ENCODE measurements at places on chromosomes 13 and 19.
A peak's percentile ranks its signal among the peaks of the same experiment; 100 is the strongest.

DNA sequence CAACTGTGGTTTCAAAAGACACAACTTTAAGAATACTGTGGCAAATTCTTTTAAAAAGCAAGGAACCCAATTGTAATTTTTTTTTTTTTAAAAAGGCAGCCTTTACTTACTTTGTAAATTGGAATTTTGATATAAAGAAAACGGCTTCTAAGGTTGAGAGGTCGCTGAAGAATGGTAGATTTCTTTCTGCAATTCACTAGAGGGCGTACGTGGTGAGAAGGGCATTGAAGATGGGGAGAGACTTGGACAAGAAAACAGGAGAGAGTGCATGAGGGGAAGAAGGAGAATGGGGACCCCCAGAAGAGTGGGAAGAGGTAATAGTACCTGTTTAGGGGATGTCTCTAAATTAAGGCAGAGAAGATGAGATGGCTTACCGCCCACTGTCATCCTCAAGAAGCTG lies 33.5 kb upstream of the PABPC3 start:
- DNase-seq = no peak

- DNase-seq = no peak
Observed at GRCh38 chr13:96299235-96299634, 209.3 kb downstream of the HS6ST3 start.

GRCh38 chr13:77026861-77027621 lies at the start of gene FBXL3:
Gene FBXL3, minus strand, starts transcription at chr13:77027159. Its CDS starts 5,299 bp downstream, at chr13:77021860.
- DNase-seq = peak; percentile 62

- peak; percentile 64 for DNase-seq
Observed at GRCh38 chr19:41352609-41353465, 885 bp downstream of the TGFB1 start.

DNA sequence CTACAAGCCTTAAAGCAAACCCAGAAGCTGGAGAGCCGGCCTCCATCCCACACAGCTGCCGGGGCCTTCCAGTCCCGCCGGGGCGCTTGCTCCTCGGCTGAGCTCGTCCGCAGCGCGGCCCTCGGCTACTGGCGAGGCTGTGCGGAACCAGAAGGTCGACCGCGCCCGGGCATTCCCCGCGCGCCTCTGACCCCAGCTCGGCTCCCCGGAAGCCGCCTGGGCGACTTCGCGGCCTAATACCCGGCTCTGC lies 863 bp downstream of the ANKRD10 start:
- no peak for DNase-seq

- DNase-seq = peak; percentile 82
Observed at GRCh38 chr19:46542428-46543230, 47.0 kb upstream of the PNMA8B start.

- no peak for DNase-seq
Observed at GRCh38 chr13:56039992-56040391, 1100.7 kb upstream of the PRR20A start.

DNA sequence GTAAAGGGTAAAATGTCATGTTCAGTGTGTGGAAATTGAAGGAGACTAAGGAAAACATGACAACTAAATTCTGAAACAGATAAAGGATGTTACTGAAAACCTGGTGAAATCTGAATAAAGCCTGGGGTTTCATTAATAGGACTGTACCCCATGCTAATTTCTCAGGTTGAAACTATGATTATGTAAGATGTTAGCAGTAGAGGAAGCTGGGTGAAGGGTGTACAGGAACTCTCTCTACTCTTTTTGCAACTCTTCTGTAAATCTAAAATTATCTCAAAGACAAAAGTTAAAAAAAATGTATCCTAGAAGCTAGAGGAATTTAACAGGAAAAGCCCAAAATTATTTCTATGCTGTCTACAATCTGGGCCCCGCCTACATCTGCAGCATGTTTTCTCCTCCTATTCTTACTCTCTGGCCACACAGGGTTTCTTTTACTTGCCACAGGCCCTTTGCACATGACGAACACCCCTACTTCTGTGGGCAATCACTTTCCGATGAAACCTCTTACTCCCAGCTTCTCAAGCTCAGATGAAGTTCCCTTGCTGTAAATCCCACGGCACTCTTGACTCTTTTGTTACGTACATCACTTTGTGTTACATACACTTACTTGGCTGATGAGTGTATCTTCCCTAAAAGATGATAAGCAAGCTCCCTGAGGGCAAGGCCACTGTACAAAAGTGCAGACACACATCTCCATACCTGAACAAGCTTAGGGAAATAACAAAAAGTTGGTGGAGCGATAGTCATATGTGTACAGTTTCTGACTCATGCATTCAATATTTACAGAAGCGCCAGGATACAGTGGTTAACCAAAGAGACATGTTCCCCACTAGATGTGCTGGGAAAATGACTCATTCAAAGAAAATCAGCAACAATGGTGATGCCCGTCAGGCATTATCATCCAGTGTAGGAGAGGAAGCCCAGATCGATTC lies 32.6 kb downstream of the RUBCNL start:
- DNase-seq = peak; percentile 62
